Dermis microvascular lymphatic vessel endothelial cell (primary cell): ENCODE measurements at places on chromosomes 3 and 15. TPM values are rescaled to one million over a fixed set of nuclear protein-coding genes. Genes with fewer than 3 reads are reported as not detected.

Gene YEATS2
- 27.6 and 31.2 TPM in 2 replicates for total RNA-seq

Gene SOX14
- not detected in 2 replicates for total RNA-seq

Gene CCDC54
- total RNA-seq = not detected in 2 replicates

Gene STRIT1
- not detected in 2 replicates for total RNA-seq

Gene TRIM42
- total RNA-seq = not detected in 2 replicates

Gene MESP2
- not detected in 2 replicates for total RNA-seq

Gene CLDN1
- total RNA-seq = 0.13 and 0.63 TPM in 2 replicates
